ENCODE measurements at places on chromosomes 6 and 20. TPM values are rescaled to one million over a fixed set of nuclear protein-coding genes. Genes with fewer than 3 reads are reported as not detected.

DNA sequence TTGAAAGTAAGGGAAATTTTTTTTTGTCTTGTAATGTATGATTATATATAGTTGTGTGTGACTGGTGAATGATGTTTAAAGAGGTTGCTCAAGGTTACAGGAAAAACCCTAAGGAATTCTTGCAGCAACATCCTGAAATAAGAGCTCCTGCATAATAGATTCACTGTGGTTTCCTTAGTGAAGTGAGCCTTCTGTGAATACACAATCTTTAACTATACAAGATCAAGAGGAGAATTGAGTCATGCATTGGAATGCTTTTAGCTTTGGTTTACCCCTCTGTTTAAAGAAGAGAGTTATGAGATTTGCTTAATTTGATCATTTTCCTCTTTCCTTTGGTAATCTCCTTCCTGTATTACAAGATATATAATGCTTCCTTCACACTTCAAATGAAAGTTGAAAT, 141.6 kb upstream of the EYA4 start:
- peak; percentile 96 for DNase-seq

DNA sequence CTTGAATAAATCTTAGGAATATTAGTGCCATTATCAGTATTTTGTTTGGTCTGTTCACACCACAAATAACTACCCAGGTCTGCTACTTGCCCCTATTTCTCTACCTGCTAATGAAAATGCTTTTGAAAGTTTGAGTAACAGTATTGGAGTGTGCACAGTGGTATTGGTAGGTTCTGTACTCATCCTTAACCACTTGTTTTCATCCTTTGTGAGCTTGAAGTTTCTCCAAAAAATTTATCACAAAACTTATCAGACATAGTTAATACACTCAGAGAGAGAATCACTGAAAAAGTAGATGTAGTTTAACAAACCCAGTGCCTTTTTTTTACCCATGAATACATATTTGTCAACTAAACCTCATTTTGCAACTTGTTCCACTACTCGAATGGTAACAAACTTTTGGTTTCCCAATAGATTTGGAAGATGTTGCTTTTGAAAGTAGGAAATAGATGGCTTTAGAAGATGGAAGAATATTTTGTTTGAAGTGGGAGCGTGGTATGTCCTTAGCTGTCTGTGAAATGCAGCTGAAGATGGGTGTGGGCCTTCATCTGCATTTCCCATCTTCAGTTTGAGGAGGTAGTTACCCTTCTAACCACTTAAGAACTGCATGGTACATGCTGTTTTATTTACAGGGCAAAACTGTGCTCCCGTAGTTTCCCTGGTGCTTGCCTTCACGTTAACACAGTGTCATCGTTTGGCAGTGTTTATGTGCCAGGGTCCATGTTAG, 9.0 kb downstream of the PTPN1 start:
- DNase-seq: no peak

GRCh38 chr6:134324766-134325165, 6.9 kb upstream of the SGK1 start:
- no peak for DNase-seq

DNA sequence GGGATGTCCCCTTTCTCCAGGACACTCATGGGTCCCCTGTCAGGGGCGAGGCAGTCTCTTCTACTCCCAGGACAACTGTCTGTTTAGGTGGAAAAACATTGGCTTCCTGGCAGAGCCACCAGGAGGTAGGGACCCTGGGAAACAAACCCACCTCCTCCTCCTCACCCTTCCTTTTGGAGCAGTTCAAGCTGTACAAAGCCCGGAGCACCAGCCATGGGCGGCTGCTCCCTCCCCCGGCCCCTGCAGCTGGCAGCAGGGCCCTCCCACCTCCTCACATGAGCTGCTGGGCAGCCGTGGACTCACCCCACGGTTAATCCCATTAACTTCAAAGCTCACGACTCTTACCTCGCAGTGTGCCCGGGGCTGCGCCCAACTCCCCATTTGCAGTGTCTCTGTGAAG, 48.6 kb downstream of the CDH4 start:
- no peak for DNase-seq

DNA sequence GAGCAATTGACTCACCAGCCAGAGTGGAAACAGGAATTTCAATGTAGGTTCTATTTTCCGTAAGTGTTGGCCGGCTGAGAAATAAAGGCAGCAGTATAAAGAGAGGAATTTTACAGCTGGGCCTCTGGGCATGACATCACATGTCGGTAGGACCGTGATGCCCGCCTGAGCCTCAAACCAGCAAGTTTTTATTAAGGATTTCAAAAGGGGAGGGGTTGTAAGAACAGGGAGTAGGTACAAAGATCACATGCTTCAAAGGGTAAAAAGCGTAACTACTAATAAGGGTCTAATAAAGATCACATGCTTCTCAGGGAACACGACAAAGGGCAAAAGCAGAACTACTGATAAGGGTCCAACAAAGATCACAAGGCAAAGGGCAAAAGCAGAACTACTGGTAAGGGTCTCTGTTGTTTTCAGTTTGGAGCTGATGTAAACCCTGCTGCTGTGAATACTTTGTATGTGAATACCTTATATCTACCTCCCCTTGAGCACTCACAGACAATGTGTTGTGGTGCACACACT, 9.0 kb upstream of the TULP4 start:
- DNase-seq: no peak

GRCh38 chr20:58719971-58720371, 27.4 kb downstream of the NPEPL1 start:
- DNase-seq: no peak

DNA sequence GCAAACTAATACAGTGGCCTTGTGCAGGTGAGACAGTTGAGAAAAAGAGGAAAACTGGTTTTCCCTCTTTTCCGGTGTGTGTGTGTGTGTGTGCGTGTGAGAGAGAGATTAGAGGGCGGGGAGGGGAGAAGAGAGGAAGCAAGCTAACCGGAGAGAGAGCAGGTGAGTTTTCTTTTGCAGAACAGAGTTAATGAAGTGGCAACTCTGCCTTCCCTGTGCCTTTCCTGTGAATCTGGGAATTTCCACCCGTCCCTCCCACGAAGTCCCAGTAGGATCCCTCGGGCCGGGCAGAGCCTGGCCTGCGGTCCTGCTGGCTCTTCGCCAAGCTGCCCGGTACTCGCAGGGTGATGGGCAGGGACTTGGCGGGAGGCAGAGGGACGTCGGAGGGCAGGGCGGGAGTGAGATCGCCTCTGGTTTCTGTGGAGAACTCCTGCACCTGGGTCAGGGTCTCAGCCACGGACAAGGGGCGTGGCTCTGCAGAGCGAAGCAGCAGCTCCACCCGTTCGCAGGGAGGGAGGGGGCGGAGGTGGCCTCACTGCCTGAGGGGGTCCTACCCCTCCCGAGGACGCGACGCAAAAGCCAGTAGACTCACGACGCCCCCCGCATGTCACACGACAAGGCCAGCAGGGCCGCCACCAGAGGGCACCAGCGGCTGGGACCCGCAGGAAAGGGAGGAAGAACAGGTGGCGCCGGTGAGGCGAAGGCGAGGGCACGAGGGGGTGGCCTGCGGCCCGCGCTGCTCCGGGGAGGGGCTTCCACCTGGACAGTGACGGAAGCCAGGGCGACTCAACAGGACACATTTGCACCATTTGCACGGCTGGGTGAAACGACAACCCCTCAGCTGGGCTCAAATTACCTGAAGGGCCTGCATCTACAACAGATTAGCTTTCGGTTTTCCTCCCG, 51.2 kb upstream of the RNF182 start:
- DNase-seq: peak; percentile 80

GRCh38 chr20:57749131-57749690, 39.4 kb upstream of the PMEPA1 start:
- no peak for DNase-seq

- DNase-seq: no peak
Observed at GRCh38 chr6:91487696-91488392, 901.0 kb upstream of the MAP3K7 start.

- no peak for DNase-seq
Observed at GRCh38 chr6:33317419-33317668, 200 bp downstream of the ZBTB22 start.

GRCh38 chr20:4724459-4725262, 3.0 kb downstream of the PRND start:
- no peak for DNase-seq

GRCh38 chr20:7375905-7376304, 564.4 kb downstream of the HAO1 start:
- DNase-seq: peak; percentile 22

DNA sequence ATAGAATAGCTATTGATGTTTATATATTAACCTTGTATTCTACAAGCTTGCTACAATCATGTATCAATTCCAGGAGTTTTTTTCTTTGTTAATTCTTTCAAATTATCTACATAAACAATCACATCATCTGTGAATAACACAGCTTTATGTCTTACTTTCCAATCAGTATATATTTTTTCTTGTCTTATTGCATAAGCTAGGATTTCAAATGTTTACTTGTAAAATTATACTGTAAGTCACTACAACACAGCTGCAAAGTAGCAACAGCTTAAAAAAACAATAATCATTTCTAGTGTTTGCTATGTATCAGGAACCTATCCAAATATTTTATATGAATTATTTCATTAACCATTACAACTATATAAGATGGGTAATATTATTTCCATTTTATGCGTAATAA, 270.4 kb downstream of the KIF16B start:
- no peak for DNase-seq

GRCh38 chr6:105319331-105319730, 83.6 kb downstream of the PREP start:
- DNase-seq: no peak

- no peak for DNase-seq
Observed at GRCh38 chr20:11234608-11235007, 560.8 kb upstream of the JAG1 start.

- DNase-seq: no peak
Observed at GRCh38 chr6:167136376-167136775, 13.5 kb downstream of the CCR6 start.

DNA sequence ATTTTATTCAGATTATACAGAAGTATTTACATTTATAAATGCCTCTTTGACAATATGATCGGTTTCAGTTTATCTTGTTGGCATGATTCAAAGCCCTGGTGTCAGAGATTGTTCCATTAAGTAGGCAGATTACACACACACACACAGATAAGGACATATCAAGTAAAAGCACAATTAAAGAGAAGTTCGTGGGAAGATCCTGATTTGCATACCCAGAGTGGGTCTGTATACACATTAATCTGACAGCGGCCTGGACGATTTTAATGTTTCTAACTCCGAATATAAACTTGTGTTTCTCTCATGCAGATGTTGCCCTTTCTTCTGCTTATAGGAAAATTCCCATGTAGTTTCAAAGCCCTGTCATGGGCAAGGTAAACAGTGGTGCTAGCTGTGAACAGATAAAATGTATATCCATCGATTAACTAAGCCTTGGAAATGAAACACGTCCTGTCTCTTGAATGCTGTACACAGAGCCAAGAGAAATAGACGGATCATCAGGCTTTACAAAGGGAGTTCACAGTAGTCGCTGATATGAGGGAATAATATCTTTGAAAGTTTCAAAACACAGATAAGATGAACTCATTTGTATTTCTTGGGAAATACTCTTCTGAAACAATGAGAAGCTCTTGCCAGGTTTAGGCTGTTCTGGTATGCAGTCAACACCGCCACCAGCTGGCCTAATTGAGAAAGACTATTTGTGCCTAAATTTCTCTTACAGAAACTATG, 108.2 kb upstream of the GMDS start:
- DNase-seq: peak; percentile 74

The ADGB gene
- total RNA-seq: not detected

The HLA-DPA1 gene
- total RNA-seq: 0.43 TPM

The HLA-DQB2 gene
- not detected for total RNA-seq

The CLDN20 gene
- total RNA-seq: not detected

The FAM217A gene
- not detected for total RNA-seq

The VSX1 gene
- total RNA-seq: not detected

The PRPH2 gene
- total RNA-seq: 0.41 TPM

The SSTR4 gene
- not detected for total RNA-seq

The GNMT gene
- total RNA-seq: 1.8 TPM

Data from A673 (cell line).